ENCODE measurements at places on chromosomes 11 and 22.

DNA sequence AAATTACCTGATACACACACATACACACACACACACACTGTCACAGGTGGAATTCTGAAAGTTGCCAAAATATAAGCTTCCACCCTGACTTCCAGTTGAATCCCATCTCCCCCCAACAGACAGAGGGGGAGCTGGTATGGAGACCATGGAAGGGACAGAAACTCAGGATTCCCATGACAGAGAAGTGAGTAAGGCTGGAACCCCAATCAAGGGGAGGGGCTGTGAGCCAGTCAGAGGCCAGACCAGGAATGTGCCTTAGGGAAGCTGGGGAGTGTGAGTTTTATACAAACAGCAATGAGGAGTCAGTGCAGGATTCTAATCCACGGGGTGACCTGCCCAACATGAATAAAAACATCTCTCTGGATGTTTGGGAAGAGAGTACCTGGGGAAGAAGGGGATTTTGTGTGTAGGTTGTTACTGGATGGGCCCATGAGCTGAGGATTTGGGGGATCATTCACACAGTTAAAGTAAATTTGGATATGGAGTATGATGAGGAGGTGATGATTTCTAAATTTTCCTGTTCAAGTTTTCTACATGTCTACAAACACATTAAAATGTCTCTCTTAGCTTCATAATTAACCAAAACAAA, 38.7 kb upstream of the TOP3B start:
- no peak for DNase-seq

- DNase-seq = no peak
Observed at GRCh38 chr22:30314915-30315314, 11.8 kb downstream of the TBC1D10A start.

DNA sequence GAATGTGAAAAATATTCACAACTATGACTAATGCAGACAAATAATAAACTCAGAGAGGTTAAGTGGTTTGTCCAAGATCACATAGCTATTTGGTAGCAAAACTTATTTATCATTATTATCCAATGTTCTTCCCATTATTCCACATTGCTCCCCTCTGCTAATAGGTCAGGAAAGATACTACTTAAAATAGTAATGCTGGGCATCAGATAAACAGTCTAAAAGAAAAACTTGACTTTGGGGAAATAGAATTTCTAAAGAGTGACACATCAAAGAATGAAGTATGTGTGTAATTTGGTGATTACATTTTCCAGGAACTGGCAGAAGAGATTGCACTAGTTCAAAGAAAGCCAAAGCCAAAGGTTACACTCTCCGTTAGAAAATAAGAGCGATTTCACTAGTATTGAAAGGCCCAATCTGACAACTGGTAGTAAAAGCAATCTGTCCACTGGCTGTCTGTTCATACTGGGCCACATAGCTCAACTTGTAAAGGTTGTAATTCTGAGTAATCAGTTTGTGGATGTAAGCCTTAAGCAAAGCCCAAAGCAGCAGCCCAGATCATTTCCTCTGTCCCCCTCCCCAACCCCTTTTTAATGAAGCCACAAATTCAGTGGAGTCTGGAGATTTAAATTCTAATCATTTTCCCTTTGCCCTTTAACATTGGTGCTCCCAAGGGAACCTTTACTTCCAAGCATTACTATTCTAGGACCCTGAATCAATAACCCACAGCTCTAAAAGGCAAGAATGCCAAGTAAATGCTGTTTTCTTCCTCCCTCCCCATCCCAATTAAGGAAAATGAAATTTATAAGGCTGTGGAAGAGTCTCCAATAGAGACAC, 283.5 kb downstream of the TTC28 start:
- no peak for DNase-seq

- DNase-seq = no peak
Observed at GRCh38 chr11:34190192-34191139, 85.0 kb downstream of the NAT10 start.

DNA sequence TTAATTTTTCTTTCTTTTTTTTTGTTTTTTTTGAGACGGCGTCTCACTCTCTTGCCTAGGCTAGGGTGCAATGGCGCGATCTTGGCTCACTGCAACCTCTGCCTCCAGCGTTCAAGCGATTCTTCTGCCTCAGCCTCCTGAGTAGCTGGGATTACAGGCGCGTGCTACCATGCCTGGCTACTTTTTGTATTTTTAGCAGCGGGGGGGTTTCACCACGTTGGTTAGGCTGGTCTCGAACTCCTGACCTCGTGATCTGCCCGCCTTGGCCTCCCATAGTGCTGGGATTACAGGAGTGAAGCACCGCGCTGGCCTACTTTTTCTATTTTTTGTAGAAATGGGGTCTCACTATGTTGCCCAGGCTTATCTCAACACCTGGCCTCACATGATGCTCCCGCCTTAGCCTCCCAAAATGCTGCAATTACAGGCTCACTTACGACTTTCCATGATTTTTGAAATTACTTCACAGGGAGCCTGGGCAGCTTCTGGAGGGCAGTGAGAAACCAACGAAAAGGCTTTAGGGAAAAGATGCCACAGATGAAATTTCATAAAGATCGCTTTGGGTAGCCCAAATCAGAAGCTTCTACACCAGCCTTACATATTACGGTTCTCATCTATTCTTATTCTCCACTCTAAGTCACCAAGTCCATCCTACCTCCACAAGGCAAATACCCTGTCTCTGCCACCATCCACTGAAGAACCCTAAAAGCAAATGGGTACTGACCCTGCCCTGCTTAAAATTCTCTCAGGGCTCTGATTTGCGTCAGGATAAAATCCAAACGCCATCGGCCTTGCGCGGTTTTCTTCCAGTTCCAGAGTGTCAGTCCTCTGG, 866 bp upstream of the RRM1 start:
- DNase-seq = no peak

DNA sequence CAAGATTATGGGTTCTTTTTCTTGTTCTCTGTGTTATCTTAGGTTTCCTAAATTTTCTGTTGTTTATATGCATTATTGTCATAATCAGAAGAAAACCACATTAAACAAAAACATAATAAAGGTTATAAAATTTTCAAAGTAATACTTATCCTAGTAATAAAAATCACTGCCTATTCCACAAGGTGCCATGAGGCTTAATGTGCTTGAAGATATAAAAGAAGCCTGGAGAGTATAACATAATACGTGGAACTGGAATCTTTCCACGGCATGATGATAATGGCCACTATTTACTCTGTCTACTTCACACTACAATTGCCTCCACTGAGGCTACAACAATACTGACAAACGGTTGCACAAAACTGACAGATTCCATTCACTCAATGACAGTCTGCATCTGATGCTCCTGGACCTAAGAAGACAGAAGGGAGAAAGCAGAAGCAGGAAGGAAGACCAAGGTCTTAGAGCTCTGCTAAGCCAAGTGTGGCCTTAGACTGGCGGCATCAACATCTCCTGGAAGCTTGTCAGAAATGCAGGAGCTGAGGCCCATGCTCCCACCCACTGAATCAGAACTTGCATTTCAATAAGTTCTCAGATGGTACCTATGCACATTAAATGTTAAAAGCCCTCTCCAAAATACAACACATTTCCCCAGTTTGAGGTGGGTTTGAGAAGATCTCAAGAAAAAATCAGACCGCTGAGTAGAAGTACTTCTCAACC, 13.1 kb downstream of the TENM4 start:
- no peak for DNase-seq
